Activated CD8-positive, alpha-beta memory T cell treated with anti-CD3 and anti-CD28 coated beads for 48 hours (primary cell): ENCODE measurements at places on chromosomes 3 and 15.

DNA sequence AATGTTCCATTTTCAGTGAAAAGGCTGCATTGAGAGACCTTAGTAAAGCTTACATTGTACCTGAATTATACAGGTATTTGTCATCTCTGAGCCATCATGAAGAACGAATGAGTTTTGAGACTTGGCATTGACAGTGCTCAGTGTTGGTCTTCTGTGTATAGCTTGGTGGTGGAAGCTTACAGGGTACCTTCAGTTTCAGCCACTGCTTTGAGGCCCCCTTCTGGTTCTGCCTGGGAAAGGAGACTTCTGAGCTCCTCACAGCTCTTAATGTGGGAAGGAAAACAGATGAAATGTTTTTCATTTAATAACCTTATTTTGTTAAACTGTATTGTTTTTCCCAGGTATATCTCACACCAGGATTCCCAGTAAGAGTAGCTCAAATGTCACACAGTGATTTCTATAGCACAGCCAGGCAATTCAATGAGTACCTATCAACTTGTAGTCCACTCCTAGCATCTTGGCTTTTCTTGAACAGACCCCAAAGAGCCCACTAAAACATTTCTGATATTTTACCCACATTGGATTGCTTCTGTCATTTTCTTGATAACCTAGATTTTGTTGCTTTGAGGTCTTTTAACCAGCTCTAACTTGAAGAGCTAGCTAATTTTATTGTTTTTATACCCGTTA is 5.6 kb downstream of the SERPINI1 start:
- DNase-seq, result no peak

DNA sequence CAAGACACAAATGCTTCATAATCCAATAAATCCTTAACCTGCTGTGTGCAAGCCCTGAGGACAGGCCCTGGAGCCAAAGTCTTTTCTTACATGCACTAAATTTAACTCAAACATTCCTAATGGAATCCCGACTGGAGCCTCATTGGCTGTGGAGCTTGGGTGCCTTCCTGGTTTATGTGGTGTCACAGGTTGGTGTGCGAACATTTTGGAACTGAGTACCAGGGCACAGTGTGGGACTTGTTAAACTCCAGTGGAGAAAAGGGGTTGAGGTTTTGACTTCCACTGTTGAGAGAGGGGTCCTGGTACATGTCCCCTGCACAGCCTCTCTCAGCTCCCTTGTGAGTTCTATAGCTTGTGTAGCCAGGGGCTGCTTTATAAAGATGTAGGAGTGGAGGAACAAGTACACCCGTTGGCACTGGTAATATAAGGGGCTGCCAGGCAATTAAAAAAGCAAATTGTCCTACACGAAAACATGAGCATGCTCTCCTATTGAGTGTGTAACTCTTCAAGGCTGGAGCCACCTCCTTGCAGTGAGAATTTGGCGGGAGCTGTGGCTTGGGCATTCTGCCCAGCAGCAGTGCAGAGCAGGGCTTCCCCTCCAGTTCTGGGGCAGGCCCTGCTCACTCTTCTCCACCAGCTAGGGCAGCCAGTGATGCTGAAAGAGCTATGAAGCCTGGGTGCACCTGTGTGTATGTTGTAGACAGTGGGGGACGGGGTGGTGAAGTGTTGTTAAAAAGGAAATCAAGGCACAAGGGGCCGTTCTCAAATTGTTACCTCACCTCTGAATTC is 218.1 kb downstream of the CLSTN2 start:
- DNase-seq, result no peak

DNA sequence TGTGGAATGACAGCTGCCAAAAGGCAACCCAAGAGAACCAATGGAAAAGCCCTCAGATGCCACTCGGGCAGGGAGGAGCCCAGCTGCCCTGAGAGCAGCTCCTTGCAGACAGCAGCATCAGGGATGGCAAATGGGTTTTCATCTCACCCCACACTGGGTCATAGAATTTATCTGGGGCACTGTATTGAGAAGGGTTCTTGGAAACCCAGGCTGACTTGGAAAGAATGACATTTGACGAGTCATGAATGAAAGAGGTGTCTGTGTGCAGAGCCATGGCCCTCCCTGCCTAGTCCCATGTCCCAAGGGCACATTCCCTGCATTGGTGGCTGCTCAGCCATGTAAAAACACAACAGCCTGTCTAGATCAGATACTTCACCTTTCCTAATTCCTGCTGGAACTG is 157.9 kb upstream of the BHLHE40 start:
- DNase-seq, result no peak

GRCh38 chr3:8980756-8981257 is 17.5 kb upstream of the RAD18 start:
- no peak for DNase-seq

DNA sequence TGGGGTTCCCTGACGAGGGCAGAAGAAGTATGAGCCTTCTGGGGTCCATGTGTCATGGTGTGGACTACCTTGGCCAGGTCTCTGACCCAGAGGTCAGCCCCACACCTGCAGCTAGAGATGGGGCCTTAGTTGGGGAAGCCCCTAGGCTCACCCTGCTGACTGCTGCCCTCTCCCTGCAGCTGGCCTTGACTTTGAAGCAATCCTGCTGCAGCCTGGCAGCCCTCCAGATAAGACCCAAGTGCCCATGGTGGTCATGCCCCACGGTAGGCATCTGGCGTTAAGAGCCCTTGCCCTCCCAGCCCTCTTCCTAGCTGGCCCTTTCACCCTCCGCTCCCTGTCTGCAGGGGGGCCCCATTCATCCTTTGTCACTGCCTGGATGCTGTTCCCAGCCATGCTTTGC is 7.4 kb downstream of the APEH start:
- no peak for DNase-seq
